A549 treated with CORT108297 at 1 μM for 4 hours (cell line): ENCODE measurements at places on chromosomes 1 and 21. TPM values are rescaled to one million over a fixed set of nuclear protein-coding genes. Genes with fewer than 3 reads are reported as not detected.

RHOU gene
- total RNA-seq = 4.4 to 7.2 TPM (median 6.2 TPM) in 5 replicates

DNALI1 gene
- total RNA-seq = 0.03 to 0.07 TPM (median 0.06 TPM) in 3 of 5 replicates, not detected in the others

XCL2 gene
- not detected in 5 replicates for total RNA-seq

DNAJC6 gene
- 4.0 to 6.2 TPM (median 5.2 TPM) in 5 replicates for total RNA-seq

CELA2A gene
- 0.10 to 0.13 TPM in 2 of 5 replicates, not detected in the others for total RNA-seq

CPLANE2 gene
- total RNA-seq = 3.2 to 4.7 TPM (median 4.0 TPM) in 5 replicates

MAEL gene
- not detected in 5 replicates for total RNA-seq

SLC5A9 gene
- total RNA-seq = not detected in 5 replicates

BCAN gene
- total RNA-seq = 0.05 to 0.12 TPM in 2 of 5 replicates, not detected in the others

SLC35E2B gene
- 10.0 to 14.5 TPM (median 12.6 TPM) in 5 replicates for total RNA-seq

RGS4 gene
- 0.13 to 0.23 TPM in 2 of 5 replicates, not detected in the others for total RNA-seq

USH2A gene
- not detected in 5 replicates for total RNA-seq

FAM131C gene
- total RNA-seq = 11.2 to 18.8 TPM (median 17.9 TPM) in 5 replicates

COL9A2 gene
- total RNA-seq = 0.09 to 0.39 TPM (median 0.36 TPM) in 5 replicates

TAS1R1 gene
- not detected in 5 replicates for total RNA-seq

CAMTA1 gene
- total RNA-seq = 61.2 to 73.5 TPM (median 64.1 TPM) in 5 replicates

NEK7 gene
- 12.7 to 22.0 TPM (median 18.8 TPM) in 5 replicates for total RNA-seq
